ENCODE measurements at places on chromosomes 5 and 9.

GRCh38 chr9:129806061-129806460 lies 3.1 kb downstream of the TOR1B start:
- DNase-seq, result no peak

- no peak for DNase-seq
These were observed 776.4 kb downstream of the KCTD16 start for GRCh38 chr5:144947023-144947422.

DNA sequence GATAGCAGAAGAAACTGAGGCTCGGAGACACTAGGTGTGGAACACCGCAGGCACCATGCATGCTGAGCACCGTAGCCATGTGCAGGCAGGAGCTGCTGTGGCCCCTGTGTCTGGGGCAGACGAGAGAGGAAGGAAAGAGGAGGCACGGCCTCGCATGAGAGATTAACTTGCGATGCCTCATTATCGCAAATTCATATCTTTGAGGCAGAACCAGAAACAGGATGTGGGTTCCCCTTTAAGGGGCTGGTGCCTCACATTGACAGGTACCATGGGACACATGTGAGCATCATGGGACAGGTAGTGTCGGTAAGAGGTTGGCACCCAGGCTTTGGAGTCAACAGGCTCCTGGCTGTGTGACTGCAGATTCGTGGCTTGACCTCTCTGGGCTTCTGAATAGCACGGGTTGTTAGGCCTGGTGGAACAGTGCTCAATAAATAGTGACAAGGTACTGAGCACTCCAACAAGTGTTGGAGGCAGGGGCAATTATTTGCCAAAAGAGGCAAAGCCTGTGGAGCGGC lies 40.8 kb downstream of the NAIF1 start:
- no peak for DNase-seq

- no peak for DNase-seq
These were observed 191.2 kb downstream of the TRPM6 start for GRCh38 chr9:74696520-74696919.

GRCh38 chr9:114929201-114929600 lies 1.2 kb downstream of the TNFSF8 start:
- no peak for DNase-seq

DNA sequence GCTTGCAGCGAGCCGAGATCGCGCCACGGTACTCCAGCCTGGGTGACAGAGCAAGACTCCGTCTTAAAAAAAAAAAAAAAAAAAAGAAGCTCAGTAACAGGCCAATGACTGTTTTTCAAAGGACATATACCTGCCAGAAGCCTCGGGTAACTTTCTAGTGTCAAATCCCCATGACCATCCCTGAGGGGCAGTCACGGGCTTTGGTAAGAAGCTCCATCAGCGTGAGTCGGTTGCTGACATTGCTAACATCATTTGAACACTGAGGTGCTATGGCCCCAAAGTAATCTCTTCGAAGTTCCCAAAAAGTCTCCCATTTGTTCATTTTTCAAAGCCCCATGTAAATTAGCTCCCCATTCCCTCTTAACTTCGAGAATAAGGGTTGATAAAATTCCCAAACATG lies 11.6 kb downstream of the NAIP start:
- no peak for DNase-seq

DNA sequence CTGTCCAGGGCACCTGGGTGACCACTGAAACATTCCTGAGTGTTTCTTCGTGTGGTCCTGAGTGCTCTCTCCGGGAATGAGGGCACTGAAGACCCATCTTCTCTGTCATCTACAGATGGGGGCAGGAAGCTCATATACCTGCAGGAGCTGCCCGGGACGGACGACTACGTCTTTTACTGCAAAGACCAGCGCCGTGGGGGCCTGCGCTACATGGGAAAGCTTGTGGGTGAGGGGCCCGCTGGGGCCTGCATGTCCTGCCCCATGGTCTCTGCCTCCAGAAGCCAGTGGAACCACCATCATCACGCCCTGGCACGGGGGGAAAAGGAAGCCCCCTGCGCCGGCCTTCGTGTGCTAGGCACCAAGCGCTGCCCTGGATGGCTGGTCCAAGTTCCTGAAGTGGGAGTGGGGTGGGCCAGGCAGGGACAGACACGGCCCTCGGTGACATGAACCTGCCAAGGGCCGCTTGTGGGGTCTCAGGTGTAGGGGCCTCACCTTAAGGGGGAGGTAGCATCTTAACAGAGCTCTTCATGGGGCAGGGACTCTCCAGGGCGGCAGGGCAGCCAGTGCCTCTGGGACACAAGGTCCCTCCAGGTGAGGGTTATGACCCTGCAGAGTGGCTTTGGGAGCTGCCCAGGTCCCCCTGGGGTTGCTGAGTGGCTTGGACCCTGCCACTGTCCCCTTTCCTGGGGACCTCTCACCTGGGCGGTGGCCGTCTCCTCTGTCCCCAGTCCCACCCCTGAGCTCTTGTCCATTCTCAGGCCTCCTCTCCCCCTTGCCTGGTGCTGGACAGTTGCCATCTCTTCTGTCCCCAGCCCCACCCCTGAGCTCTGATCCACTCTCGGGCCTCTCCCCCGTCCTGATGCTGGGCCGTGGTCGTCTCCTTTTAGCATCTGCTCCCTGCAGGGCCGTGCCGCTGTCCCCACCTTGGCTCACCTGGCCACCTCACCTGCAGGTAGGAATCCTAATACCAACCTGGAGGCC lies 2.1 kb downstream of the OBP2A start:
- DNase-seq, result no peak

DNA sequence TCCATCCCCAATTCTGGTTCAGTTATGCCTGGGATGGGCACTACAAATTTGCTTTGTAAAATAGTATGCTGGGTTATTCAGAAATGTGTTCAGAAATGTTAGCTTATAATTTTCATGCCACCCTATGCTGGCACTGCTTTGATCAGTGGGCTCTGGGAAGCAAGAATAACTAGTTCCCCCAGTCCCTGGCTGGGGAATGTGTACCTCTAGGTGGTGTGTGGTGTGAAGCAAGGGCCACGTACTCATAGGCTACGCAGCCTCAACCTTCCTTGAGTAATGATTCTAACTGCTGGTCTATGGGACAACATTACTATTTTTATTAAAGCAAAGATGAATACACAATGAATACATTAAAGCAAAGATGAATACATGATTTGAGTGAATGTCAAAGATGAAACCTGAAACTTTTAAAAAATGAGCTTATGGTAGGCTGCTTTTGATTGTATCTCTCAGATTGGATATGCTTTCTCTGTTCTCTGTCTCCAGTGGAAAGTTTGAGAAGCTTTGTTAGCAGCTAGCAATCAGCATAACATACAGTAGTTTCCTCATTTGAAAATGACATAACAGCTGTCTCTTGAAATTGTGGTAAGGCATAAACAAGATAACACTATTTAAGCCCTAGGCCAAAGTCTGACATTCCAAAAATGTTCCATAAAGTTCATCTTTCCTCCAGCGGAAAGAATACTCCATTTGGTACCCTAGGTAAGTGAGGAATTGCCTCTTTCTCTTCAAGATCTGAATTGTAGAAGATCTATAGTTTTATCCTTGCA lies 174.7 kb upstream of the NFIB start:
- DNase-seq, result no peak

DNA sequence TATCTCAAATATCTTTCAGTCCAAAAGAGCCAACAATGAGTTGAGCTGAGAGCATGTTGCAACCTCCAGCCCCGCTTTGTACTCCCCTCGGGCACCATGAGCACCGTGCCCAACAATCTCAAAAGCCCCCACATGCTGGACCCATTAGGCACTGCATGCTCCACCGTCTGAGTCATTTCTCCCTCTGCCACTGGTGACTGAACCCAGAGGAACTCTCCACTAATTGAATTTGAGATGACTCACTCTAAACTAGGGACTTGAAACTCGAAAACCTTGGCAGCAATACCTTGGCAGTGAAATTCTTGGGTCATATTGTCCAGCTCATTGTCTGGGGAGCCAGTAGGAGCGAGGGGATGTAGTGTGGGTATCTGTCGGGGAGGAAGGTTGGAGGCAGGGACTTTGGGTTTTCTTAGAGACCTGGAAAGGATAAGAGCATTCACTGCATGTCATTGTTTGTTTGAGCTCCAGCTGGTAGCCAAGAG lies 49.9 kb upstream of the SLIT3 start:
- no peak for DNase-seq

- DNase-seq, result no peak
These were observed 63.9 kb downstream of the PPARGC1B start for GRCh38 chr5:149794041-149794440.

DNA sequence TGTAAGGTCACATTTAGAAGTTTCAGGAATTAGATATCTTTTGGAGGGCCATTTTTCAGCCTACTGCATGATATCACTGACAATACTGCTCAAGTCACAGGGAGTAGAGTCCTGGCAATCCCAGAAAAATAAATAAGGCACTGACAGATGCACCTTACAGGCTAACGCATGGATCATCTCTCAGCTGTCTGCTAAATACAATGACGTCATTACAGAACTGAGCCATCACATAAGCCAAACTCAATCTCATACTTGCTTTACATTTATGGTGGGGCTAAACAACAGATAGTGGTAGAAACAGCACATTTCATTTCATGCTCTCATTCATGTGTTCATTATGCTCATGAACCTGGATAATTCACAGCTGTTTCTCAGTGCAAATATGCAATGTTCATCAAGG lies 243.7 kb downstream of the SEMA5A start:
- DNase-seq, result no peak

GRCh38 chr5:80355686-80356085 lies 35.9 kb downstream of the SPZ1 start:
- no peak for DNase-seq

DNA sequence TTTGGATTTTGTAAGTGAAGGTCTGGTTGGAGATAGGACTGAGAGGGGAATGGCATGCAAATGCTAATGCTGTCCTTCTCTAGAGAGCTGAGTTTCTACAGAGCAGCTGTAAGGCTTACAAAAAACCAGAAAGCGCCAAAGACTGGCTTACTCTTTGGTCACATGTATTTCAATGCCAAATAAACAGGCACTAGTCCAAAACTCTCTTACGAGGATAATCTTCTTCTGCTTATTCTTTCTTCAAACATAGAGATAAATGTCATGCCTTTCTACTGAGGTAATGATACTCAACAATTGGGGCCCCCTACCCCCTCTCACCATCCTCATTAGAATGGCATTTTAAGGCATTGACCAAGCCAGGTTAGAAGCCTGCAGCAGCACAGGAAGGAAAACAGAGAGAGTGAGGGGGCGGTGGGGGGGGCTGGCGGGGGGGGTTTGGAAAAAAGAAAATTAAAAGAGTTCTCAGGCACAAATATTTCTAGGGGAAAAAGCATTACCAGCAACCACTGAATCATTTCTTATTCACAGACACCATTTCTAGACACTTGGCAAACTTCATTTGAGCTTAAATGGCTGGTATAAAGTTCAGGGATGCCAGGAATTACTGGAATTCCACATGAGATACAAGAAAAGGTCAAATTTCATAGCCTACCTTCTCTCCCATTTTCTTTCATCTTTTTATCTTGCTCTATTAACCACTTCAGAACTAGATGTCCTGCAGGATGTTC lies 34.0 kb downstream of the PUM3 start:
- no peak for DNase-seq
